ENCODE measurements at places on chromosomes 13 and 19.

DNA sequence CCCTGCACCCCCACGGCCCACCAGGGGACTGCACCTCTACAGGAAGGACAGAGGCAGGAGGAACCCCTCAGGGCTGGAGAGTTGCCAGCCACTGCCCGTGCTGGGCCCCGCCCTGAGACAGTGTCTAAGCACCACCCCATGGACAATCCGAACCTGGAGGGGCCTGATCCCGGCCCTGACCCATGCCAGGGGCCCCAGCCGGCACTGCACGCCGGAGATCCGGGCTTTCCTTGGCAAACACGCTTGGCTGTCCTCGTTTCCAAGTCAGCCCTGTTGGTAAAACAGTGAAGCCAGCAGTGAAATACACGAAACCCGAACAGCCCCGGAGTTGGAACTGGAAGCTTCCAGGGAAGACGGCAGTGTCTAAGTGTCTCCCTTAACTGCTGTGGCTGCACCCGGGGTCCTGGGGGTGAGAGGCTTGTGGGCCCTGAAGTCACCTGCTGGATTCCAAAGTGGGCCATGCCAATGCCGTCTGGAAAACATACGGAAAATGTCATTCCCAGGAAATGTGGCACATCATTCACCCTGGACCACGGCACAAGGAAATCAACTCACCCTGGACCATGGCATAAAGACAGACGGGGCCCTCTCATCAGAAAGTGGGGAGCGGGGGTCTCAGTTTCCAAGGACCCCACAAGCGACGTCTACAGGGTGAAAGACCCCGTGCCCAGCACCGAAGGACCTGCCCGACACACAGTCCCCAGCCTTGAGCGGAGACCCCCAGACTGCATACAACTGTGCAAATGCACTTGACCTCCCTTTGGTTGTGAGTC lies 30.9 kb downstream of the RASA3 start:
- DNase-seq, result no peak

DNA sequence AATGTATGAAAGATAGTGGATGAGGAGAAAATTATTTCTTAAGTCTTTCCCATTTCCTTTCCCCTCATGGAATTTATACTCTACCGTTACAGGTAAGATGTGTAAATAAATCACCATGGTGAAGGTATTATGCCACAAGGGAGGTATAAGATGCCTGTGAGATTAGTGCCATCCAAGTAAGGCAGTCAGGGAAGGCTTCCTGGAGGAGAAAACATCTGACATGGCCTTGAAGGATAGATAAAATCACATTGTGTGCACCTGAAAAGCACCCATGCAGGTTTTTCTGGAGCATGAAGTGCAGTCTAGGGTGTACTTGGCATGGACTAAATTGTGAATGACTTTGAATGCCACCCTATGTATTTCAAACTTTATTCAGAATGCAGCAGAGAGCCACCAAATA lies 15.3 kb downstream of the MBNL2 start:
- DNase-seq, result no peak

GRCh38 chr19:49097453-49098288 lies 12.4 kb downstream of the SNRNP70 start:
- peak; percentile 49 for DNase-seq

- no peak for DNase-seq
Observed at GRCh38 chr19:24074720-24075454, 12.1 kb upstream of the ZNF254 start.

DNA sequence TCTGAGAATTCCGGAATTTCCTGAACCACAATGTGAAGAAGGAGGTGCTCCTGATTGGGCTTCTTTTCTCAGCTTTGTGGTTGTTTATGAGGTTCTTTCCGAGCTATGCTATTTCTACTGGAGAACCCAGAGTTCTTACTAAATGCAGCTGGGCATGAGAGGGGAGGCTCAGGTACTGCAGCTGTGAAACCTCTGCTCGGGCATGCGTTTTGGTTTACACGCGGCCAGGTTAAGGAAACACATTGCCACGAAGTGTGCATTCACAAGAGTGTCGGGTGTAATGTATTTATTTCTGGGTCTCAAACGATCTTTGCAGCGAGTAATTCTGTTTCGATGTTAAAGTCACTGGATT lies 661 bp upstream of the MIR17HG start:
- DNase-seq, result peak; percentile 49

DNA sequence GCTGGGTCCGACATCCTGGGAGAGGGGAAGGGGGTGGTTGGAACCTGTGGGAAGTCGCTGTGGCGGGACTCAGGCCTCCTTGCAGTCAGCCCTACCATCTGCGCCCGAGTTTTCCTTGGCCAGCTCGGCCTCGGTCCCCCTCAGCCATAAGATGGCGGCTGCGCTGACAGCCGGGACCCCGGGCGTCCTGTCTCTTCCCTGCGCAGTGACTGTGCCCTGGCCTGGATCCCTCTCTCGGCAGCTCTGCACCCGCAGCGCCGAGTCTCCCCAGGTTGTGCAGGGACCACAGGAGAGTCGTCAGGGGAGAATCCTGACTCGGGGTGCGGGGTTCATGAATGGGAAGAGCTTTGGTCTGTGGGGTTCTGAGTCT lies 345 bp downstream of the ZNF257 start:
- peak; percentile 3 for DNase-seq

GRCh38 chr19:40609561-40610395 lies 8.6 kb downstream of the LTBP4 start:
- DNase-seq, result peak; percentile 89

- DNase-seq, result no peak
Observed at GRCh38 chr19:49872245-49873128, 4.7 kb downstream of the AKT1S1 start.

GRCh38 chr19:46451352-46451751 lies 20.0 kb downstream of the PNMA8A start:
- no peak for DNase-seq

DNA sequence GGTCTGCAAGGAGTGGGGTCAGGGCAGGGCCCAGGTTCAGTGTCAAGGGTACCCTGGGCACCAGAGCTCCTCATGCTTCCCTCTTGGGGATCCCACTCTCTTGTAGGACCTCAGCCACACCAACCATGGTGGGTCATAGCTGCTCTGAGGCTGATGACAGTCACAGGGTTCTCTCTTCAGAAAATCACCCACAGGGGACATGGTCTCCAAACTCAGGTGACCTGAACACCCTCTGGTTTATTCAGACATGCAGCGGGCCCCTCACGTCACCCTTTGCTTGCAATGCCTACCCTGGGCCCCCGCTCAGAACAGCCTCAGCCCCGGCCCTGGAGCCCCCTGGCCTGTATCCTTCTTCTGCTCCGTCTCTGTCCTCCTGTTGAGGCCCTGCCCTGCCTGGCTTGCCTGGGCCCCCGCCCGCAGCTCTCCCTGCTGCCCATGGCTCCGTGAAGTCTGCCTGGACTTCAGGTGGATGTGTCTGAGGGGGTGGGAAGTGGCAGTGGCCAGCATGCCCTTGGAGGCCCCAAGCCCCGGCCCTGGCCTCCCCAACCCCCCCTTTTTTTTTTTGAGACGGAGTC lies 20.4 kb downstream of the CHERP start:
- DNase-seq, result no peak

DNA sequence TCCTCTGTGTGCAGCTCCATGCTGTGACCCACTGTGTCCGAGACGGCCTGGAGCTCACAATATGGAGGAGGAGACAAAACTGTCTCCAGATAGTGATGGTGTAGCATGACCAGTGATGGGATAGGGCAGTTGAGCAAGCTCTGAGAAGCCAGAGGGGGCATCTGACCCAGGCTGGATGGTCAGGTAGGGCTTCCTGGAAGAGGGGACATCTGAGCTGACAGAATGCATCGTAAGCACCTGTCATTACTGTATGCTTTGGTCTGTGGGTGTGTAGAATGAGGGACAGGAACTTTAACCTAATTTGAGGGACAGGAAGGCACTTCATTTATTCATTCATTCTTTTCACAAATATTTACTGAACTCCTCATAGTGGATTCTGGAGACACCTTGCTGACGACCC lies 6.5 kb upstream of the TOMM40 start:
- no peak for DNase-seq

DNA sequence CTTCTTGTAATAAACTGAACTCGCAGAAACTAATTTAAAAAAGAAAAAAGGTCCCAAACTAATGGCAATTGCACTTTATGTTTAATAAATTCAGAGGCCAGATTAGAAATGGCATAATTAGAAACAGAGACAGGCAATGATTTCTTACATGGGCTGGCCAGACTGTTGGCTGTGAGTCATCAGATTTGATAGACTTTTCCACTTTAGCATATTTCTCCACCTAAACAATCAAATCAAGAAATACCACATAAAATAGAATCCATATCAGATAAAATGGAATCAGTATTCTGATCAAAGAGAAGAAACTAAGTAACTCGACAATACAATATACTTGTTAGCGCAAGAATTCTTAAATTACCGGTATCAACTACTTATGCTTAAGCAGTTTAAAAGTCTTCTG lies 29.0 kb downstream of the EXOSC8 start:
- no peak for DNase-seq

DNA sequence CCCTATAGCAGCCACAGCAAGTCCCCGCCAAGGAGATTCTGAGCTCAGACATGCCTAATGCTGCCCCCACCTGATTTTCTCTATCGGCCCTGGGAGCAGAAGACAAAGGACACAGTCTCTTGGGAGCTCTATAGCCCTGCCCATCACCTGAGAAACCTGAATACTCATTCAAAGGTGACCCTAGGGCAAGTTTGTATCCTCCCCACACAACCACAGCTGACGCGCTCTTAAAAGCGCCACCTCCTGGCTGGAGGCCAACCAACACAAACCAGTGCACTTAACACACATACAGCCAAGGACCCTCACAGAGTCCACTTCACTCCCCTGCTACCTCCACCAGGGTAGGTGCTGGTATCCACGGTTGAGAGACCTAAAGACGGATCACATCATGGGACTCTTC lies 8.8 kb upstream of the IGFL4 start:
- no peak for DNase-seq

GRCh38 chr19:47839913-47840312 lies 18.2 kb downstream of the CRX start:
- no peak for DNase-seq

DNA sequence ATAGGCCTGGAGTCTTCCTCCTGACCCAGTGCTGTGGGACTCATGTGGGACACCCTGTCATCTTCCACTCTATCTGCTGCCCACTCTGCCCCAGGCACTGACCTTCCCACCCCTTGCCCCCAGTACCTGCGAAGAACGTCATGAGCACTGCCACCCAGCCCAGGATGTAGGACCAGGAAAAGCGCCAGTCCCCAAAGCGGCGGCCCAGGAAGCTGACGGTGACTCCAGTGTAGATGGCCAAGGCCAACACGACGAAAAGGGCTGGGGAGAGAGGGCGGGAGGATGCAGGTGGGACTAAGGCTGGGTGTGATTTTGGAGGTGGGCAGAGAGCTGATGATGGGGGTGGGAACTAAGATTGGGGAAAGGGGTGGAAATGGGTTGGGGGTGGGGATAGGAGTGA lies 7.4 kb downstream of the LIM2 start:
- no peak for DNase-seq

DNA sequence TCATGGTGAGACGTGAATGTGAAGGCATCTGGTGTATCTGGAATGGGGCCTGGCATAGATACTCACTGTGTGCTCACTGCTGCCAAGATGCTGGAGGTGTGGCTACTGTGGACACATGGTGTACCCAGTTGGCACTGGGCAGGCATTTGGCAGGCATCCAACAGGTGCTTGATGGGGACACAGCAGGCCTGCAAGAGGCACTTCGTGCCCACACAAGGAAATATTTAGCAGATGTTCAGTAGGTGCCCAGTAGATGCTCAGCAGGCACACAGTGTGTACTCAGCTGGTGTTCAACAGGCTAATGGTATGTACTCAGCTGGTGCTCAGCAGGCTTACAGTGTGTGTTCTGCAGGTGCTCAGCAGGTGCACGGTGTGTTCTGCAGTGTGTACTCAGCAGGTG lies 14.2 kb downstream of the CRTC1 start:
- DNase-seq, result no peak

DNA sequence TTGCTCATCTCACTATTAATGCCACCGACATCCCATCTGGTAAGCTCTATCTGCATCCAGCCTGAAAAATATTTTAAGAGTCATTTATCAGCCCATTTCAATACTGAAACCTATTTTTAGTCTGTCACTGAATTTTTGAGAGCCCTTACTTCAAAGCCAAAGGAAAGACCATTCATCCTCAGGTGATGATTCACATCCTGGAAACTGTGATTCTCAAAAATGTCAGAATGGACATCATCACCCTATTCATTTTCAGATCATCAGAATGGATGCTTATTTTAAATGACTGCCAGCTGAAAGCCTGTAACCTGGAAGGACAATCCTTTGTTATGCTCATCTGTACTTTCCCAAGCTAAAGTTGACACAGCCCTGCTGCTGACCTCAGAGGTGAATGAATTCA lies 27.0 kb downstream of the TNFSF11 start:
- DNase-seq, result no peak

DNA sequence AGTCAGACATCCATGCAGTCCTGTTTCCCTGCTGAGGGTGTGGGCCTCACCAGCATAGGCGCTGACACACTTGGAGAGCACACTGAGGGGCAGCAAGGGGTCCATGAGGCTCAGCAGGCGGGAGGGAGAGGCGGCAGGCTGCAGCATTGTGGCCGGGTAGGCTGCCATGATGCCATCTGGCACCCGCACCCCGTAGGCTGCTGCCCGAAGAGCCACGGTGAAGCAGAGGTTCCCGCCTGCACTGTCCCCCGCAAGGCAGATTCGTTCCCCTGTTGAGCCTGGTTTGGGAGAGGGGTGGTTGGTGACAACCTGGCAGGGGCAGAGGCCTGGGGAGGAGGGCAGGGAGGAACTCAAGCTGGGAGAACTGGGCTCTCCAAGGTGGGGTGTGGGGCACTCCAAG lies 16.0 kb upstream of the CNFN start:
- DNase-seq, result no peak

GRCh38 chr13:24040835-24041234 lies 119.7 kb upstream of the SPATA13 start:
- DNase-seq, result no peak

- DNase-seq, result no peak
Observed at GRCh38 chr19:50459067-50459456, 17.2 kb upstream of the EMC10 start.

DNA sequence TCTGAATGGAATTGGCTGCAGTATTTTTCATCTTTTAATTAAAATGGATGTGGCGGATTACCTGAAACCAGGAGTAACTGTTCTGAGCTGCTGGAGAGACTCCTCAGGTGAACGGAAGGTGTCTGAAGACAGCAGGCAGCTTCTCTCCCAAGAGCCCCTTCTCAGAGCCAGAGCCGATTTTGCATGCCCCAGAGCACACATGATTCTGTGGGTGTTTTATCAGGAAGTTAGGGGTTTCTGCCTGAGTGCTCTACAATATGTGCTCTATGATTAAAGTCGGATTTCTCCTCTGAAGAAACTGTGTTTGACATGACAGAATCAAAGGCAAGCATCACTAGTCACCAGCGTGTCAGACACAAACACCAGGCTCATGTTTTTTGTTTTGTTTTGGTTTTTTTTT lies 60.7 kb upstream of the MCF2L start:
- DNase-seq, result no peak

All from activated CD4-positive, alpha-beta T cell treated with anti-CD3 and anti-CD28 coated beads, Interleukin-2, amount 50 U/mL, for 24 hours (primary cell).